Activated T-cell treated with anti-CD3 and anti-CD28 coated beads, Interleukin-2, amount 50 U/mL, for 72 hours (primary cell): ENCODE measurements at places on chromosomes 7 and 10. TPM values are rescaled to one million over a fixed set of nuclear protein-coding genes. Genes with fewer than 3 reads are reported as not detected.

CYP17A1 gene
- total RNA-seq: not detected

DNA sequence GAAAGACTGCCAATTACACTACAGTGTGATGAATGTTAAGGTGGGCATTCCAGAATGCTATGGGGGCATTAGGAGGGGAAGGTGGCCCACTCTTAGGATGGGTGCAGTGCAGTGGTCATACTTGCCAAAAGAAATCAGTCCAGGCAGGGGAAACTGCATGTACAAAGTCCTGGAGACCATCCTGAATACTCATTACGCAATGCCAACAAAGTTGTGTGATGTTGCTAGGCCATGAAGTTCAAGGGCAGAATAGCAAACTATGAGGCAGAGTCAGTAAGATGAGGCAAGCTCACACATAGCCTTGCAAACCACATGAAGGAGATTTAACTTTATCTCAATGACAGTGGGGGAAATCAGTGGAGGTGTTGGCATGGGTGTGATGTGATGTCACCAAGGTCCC, 49.8 kb upstream of the SLC35B4 start:
- DNase-seq: no peak

DNA sequence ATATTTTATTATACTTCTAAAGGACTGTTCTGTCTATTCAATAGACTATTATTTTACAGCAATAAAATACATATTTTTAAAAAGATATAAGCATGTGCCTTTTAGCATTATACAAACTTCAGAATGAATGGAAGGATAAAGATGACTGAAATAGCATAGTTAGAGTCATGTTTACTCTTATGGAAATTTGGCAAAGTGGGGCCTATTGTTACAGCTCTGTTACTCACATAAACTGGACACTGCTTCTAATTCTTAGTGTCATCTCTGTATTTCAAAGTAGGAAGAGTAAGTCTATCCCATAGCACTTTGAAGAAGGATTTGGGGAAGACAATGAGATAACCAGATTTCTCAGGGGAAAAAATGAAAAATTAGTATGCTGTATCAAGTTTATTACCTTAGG, 168.2 kb downstream of the SKAP2 start:
- DNase-seq: no peak

COL26A1 gene
- total RNA-seq: 0.22 TPM

HGF gene
- not detected for total RNA-seq

- no peak for DNase-seq
Measured at GRCh38 chr10:131943021-131943814, 38.5 kb downstream of the BNIP3 start.

FGF8 gene
- 0.43 TPM for total RNA-seq

GRCh38 chr10:96176985-96177384, 46.9 kb downstream of the ZNF518A start:
- no peak for DNase-seq

MALRD1 gene
- total RNA-seq: not detected

GRCh38 chr7:15313361-15313760, 248.5 kb downstream of the AGMO start:
- no peak for DNase-seq

OR2A1 gene
- total RNA-seq: not detected

ZPBP gene
- total RNA-seq: not detected

DNA sequence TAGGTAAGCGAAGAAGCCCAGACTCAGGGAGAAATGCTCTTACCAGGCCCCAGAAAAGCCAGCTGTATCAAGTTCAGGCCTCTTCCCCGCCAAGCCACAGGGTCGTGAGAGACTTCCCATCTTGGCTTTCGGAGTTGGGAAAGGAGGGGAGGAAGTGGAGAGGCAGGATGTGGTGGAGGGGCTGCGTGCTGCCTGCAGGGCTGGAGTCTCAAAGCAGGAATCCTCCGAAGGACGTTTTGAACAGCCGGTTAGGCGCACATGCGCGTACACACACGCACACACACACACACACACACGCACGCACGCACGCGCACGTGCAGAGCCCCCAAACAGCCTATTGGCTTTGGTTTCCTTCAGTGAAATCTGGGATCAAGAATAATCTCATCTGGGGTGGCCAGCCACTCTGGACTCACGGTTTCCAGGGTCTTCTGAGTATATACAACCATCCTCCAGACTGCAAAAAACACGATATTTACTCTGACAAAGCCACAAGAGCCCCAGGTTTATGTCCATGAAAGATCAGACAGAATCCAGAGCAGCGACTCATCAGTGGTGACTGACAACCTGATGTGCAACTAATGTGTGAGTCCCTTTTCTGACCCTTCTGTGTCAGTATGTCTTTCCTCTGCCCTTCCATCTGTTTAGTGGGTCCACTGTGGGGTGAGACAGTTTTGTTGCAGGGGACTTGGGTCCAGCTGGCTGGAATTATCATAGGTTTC, 115.0 kb upstream of the ZNF438 start:
- DNase-seq: peak; percentile 44

GRCh38 chr10:77120012-77120411, 517.6 kb downstream of the KCNMA1 start:
- DNase-seq: no peak

- no peak for DNase-seq
Measured at GRCh38 chr7:135121868-135122267, 26.0 kb upstream of the TMEM140 start.

DNA sequence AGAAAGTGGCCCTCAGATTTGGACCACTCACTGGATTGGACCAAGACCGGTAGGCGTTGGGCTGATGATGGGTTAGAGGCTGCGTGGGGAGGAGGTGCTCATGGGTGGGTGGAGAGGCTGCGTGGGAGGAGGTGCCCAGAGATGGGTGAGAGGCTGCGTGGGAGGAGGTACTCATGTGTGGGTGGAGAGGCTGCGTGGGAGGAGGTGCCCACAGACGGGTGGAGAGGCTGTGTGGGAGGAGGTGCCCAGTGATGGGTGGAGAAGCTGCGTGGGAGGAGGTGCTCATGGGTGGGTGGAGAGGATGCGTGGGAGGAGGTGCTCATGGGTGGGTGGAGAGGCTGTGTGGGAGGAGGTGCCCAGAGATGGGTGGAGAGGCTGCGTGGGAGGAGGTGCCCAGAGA, 346.3 kb downstream of the PAXIP1 start:
- DNase-seq: no peak

MBL2 gene
- total RNA-seq: not detected

GRCh38 chr7:105130048-105130447, 116.0 kb downstream of the KMT2E start:
- DNase-seq: no peak

AIFM2 gene
- total RNA-seq: 7.2 TPM

CPVL gene
- total RNA-seq: not detected

PRLHR gene
- not detected for total RNA-seq

- no peak for DNase-seq
Measured at GRCh38 chr7:74506325-74506724, 52.6 kb downstream of the GTF2IRD1 start.

DNA sequence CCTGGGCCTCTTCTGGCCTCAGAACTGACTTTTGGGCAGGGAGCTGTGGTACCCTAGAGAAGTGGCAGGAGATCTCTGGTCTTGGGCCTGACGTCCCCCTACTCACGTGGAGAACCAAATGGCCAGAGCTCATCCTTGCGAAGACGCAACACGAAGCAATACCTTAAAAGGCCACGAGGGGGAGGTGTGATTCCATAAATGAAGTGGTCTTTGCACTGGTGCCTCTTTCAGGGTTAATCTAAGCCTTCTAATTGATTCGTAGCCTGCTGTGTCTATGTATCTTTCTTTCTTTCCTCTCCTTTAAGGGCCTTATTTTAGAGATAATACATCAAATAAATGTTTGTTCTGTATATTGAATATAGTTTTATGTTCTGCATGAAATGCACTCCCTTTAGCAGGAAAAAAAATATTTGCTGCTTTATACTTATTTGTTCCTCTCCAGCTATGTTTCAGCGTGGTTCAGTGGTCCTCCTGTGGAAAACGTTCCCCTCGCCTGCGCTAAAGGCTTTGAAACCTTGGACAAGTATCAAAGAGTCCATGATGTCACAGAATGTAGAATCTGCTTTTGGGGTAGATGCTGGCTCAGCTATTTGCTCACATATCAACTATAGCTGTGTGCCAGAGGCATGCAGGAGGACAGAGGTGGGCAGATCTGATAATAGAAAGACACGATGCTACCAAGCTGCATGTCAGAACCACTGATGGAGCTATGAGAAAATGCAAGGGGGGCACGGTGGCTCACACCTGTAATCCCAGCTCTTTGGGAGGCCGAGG, 41.0 kb downstream of the STRA8 start:
- peak; percentile 83 for DNase-seq

DNA sequence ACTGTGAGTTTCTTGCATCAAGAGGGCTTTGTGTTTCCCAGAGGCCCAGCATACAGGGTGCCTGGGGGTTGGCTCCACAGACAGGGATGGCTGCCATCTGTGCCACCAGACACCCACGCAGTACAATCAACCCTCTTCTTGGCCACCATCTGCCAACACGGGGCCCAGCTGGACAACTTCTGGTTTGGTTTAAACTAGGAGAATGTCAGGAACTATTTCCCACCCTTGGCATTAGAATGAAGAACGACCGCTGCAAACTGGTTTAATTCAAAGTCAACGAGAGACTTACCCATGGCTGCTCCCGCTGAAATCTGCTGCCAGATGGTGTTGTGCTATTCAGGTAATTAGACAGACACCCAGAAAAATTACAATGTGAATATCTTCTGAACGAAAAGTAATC, 27.8 kb downstream of the NMT2 start:
- DNase-seq: no peak

PAPOLB gene
- not detected for total RNA-seq

DNA sequence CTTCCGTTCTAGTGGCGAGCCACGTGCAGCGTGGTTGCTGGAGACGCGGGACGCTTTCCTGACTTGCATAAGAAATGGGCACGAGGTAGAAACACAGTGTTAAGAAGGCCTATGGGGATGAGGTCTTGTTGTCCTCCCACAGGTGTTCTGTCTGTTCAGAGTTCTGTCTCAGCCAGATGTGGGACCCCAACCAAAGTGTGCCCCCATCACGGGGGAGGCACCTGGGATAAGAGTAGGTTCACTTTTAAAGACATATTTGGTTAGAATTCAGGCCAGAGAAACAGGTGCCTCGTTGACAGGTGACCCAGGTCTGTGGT, 56.0 kb upstream of the PITRM1 start:
- no peak for DNase-seq

- DNase-seq: no peak
Measured at GRCh38 chr10:123146894-123147634, 872 bp upstream of the HMX2 start.

GRCh38 chr10:77004917-77005564, 632.6 kb downstream of the KCNMA1 start:
- DNase-seq: peak; percentile 12

- no peak for DNase-seq
Measured at GRCh38 chr10:117553815-117554172, 11.2 kb downstream of the EMX2 start.

DNA sequence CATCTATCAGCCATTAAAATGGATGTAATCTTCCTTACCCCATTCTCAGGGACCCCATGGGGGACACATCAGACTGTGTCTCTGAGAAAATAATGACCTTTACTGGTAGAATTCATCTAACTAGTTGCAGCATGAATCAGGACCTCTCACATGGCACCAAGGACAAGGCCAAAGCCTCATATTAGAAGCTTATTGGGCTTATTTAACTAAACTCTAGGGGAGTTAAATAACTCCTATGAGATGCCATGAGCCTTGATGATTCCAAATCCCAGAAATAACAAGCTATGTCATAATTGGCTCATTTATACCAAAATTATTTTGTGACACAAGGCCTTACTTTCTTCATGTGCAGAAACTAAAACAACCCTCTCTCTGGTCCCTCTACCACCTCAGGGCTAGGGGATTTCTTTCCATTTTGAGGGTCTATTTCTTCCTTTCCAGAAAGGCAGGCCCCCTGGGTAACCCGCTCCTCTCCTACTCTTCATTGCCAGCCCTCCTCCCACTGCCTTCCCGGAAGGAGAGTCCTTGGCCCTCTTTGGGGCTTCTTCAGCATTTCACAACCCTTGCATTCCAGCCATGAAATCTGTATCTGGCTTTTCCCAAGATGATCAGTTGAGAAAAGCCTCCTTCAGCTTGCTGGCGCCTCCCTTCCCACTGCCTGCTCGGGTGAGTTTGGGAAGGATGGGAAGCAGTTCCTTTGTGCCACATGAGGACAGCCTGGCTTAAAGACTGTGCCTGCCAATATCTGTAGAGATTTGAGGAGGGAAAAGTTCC, 41.8 kb upstream of the TRIM8 start:
- no peak for DNase-seq

NRBF2 gene
- total RNA-seq: 30.1 TPM

DNA sequence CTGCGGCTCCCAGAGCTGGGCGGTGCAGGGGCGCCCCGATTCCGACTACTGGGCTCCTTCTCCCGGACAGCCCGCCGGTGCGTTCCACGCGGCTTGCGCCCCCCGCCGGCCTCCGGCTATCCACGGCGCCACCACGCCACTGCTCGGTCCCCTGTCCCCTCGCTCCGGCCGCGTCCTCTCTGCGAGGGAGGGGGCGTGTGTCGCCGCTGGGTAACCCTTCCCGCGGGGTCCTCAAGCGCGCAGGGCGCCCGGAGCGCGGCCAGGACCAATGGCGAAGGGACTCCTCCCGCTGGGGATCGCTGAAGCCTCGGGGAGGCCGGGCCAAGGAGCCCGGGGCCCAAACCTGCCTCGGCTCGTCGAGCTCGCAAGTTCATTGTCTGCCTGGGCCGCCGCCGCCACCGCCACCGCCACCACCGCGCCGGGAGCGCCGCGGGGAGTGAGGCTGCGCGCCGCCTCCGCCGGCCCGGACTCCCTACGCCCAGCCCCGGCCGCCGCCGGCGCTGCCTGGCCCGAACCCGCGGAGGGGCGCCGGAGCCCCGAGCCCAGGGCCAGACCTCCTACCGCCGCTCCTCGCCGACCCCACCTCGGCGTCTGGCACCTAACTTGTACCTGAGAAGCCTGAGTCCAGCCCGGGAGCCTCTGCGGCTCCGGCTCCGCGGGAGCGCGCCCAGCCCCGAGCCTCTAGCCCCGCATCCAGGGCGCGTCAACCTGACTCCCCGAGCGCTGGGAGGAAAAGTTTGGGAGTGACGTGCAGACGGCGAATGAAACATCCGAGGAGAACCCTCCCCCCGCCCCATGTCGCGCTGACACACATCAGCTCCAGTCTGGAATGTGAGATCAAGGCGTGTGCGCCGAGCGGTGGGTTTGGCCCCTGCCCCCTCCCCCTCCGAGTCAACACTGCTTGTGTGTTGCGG, at the start of gene CHST15:
TSS of gene CHST15 (minus strand) at position 739 of the 914 bp plus-strand sequence. CDS start 47,386 bp downstream, outside the sequence.
- DNase-seq: peak; percentile 43

GRCh38 chr7:54888734-54889082, 129.7 kb upstream of the SEC61G start:
- no peak for DNase-seq

DNA sequence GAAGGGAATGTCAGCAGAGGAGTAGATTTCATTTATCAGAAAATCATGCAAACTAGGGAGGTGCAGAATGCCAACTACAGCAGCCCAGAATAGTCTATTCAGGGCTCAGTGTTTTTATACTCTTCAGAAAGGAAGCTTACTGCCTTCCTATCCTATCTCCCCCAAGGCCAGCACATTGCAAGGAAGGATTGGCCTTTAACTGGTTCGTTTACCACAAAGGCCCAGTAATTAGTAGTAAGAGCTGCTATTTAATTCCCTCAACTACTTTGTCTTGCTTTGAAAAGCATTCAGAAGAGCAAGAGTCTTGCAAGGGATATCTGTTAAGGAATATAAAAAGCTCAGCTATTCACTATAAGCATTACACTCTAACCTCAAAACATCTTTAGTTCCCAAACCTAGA, 86.4 kb upstream of the RNF148 start:
- DNase-seq: no peak
